ENCODE measurements at places on chromosomes 16 and 17.
A peak's percentile ranks its signal among the peaks of the same experiment; 100 is the strongest.

- no peak for DNase-seq
Observed at GRCh38 chr17:497241-498034, 144.8 kb upstream of the RPH3AL start.

DNA sequence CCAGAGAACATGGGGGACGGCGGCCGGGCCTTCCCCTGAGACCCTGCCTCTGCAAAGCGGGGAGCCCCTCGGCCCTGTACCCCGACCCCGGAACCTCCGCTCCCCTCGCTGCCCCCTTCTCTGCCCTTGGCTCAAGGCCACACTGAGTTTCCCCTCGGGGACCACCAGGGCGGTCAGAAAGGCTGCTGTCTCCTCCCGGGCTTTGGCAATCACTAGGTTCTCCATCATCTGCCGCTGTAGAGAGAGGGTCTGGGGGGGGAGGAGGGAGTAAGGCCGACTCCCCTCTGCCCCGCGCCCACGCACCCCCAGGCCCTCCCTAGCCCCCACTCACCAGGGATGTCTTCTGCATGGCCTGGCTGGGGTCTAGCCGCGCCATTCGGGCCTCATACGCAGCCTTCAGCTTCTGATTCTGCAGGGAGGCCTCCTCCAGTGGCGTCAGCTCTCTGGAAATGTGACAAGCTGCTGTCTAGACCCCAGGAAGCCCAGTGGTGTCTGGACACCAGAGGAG is 8.4 kb downstream of the VPS9D1 start:
- DNase-seq = peak; percentile 34

DNA sequence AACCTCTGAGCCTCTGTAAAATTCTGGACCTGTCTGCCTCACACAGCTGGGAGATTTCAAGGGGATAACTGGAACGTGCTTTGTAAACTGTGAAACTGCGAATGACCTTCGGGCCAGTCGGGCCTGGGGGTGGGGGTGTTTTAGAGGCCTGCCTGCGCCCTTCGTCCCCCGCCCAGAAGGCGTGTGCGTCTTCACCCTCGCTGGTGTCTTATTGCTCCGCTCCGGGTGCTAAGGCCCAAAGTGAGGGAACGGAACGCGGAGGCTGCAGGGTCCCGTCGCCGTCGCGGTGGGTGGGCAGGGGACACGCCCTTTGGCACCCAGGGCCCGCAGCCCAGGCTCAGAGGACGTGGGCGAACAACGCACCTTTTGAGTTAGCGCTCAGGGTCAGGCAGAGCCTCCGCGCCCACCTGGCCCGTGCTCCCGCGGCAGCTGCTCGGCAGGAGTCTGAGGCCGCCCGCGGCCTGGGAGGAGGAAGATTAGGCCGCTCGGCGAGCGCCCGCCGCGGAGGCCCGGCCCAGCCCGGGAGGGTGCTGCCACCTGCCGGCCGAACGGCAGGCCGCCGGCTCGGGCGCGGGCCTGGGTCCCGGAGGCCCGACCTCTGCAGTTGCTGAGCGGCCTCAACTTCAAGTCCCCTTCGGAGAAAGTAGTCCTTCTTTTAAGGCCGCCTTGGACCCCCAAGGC is 29.7 kb downstream of the DCAKD start:
- peak; percentile 87 for DNase-seq

GRCh38 chr17:78817123-78817522 is 23.5 kb downstream of the USP36 start:
- DNase-seq = no peak

DNA sequence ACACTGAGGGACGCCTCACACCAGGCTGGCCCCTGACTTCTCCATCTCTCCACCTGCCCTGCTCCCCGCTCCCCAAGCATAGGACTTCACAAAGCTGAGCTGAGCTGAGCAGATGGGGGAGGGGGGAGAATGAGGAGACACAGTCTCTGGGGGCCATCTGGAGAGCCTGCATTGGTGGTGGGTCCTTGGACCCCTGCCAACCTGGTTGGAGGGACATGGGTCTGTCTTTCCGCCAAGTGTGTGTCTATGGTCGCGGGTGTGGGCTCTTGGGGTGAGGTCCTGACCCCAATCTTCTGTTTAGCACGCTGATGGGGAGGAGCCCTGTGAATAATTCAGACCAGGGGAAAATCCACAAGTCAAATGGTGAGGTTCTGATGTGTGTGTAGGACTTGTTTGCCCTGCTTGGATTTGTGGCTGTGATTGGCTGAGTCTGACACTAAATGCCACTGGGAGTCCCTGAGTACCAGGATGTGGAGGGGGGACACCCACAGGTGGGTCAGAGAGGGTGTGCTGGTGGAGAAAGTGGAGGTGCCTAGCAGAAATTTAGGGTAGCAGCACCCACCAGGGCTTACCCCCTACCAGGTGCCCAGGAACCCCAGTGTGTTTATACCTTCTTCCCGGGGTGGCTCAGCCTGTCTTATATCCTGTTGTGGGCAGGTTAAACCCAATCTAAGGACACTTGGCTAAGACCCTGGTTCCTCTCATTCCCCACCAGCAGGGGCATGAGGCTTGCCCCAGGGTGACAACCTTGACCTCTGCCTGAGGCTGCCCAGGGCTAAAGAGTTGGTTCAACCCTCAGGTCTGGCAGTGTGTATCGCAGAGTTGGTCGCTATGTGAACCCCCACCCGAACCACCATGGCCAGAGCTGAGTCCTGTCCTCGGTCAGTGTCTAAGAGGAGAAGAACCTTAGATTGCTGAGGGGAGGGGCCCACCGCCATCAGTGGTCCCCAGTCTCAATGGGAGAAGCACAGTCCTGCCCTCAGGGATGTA is 2.1 kb downstream of the FMNL1 start:
- DNase-seq = no peak

DNA sequence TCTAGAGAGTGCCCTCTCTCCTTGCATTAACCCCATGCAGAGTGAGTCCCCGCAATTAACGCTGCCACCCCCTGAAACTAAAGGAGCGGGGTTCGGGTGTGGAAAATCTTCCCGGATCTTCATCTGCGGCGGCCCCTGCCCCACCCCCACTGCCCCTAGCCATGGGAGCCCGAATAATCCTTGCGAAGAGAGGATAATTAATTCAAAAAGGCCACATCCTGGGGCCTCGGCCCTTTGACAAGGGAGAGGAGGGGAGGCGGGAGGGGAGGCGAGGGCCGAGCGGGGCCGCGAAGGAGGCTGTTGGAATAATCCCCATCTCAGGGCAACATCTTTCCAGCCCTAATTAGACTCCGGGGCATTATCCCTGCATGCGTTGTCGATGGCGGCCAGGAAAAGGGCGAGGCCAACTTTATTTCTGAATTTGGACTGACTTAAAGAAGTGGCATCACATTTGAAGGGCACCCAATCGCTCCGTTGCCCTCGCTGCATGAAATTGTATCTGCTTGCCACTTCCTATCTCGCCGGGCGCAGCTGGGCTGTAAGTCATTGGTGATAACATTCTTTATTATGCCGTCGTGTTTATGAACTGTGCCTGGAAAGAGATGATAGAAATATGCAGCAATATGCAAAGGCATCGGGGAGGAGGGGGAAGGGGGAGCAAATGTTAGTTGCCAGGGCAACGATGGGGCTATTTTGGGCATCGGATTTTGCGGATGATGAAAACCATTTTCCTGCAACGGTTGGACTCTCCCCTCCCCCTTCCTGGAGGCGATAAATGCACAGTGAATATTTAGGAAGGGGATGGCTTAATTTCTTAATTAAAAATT is 387.1 kb upstream of the TNRC6C start:
- peak; percentile 93 for DNase-seq

DNA sequence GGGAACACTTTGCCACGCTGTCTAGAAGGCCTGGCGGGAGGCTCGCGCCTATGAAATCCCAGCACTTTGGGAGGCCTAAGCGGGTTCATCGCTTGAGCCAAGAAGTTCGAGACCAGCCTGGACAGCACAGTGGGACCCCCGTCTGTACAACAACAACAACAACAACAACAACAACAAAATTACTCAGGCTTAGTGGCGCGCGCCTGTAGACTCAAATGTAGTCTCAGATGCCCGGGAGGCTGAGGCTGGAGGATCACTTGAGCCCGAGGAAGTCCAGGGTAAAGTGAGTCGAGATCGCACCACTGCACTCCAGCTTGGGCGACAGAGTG is 297 bp upstream of the SLFN13 start:
- peak; percentile 29 for DNase-seq

DNA sequence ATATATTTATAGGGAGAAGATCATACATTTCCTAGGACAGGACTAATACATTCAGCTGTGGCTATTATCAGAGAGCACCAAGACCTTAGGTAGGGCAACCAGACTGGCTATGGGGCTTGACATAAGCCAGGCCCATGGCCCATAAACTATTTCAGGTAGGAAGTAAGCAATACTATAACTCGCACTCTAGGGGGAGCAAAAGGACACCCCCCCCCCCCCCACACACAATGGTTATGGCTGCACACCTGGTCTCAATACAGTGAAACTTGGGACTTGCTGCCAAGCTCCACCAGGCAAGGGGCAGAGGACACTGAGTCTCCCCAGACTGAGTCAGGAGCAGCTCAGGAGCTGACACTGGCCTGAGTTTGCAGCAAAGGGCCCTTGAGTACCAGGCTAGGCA is 348.9 kb upstream of the ASIC2 start:
- no peak for DNase-seq

GRCh38 chr17:76142039-76142584 is 1.1 kb upstream of the FOXJ1 start:
- peak; percentile 53 for DNase-seq

DNA sequence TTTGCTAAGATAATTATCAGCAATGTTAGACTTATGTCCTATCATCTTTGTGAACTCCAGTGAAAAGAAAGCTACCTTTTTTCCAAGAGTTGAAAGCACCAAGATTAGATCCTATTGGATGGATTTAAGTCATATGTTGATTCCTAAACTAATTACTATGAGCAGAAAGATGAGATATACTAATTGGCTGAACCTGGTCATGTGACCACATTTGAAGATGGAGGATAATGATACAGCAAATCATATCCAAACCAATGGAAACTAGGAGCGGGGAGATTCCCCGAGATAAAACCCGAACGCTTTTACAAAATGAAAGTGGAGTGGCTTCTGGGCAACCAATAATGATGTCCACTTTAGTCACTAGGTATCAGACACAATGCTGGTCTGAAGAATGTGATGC is 1060.2 kb upstream of the EEF2KMT start:
- DNase-seq = no peak

DNA sequence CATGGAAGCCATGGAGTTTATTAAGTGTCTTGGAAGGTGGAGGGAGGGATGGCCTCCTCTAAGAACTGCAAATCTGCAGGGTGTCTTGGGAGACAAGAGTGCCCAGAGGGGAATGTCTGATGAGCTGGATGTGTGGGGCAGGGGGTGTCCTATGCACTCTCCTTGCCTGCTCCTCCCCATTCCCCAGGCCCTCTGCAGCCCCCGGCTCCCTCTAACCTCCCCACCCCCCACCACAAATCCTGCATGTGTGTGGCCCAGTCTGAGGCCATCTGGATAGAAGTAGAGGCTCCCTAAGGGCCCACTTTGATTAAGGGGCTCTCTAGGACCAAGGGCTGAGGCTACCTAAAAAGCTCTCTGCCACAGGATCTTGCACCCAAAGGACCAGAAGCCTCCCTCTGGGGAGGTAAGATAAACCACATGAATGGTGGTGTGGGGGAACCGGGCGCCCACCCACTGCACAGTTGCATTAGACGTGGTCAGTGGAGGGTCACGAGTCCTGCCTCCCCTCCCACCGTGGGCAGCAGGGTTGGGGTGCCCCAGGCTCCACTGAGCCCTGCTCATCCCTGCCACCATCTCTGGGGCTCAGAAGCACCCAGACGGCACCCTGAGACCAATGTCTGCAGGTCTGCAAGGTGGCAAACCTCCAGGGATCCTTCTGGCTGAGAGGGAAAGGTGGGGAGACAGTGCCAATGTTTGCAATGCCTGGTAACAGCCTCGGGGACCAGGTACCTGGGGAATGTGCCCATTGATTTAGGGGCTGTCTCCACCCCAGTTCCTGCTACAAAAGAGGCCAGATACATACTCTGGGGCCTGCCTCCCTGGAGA is 618 bp downstream of the AANAT start:
- no peak for DNase-seq

GRCh38 chr17:48374650-48375230 is 55.3 kb downstream of the SKAP1 start:
- peak; percentile 74 for DNase-seq

DNA sequence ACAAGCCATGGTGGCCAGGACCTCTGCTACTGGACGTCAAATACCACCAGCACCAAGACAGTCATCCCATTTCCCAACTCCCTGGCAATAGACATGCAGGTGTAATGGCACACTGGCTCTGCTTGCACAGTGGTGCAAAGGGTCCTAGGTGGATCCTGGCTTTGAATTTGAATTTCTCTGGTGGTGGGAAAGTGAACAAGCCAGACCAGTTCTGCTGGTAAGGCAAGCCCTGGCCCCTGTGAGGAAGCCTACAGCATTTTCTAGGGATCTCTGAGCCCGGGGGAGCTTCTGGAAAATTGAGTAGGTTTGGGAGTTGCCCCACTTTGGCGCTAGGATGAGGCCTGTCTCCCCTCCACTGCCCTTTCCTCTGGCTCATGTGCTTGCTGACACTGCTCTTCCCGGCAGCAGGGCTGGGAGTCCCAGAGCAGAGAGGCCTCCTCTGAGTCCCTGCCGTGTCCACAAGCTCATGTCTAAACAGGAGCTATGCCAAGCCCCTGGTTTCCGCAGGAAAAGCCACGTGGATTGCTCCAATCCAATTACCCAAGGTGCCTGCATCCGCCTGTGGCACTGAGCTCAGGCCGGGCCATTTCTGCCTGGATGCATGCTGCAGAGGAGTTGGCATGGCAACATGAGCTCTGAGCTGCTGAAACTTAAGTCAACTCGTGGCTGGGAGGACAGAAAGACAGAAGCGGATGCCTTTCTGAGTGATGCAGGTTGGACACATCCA is 67.0 kb downstream of the PRMT7 start:
- DNase-seq = peak; percentile 46

DNA sequence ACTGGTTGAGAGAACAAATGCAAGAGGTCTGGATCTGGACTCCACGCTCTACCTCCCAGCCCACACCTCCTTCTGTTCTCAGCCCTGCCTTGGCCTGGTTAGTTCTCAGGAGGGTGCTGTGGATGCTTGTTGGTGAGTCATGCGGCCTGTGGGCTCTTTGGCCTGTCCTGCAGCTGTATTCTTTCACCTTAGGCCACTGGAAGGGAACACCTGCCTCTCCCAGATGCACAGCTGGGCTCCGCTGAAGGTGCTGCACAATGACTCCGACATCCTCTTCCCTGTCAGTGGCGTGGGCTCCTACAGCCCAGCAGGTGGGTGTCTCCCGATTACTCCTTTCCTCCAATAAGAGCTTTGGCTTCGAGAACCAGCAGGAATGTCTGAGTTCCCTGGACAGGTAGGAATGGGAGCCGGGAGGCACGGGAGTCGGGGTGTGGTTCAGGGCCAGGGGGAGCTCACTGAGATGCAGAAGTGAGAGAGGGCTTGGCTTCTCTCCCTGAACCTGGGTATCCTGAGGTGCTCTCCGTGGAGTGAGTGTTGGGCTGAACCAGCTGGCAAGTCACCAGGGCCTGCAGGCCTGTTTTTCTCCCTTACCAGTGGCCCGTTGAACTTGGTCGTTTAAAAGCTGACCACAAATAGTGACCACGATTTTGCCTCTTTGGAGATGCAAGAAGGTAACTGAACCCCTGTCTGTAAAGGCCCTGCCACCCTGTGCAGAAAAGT is 85.0 kb downstream of the SNX29 start:
- DNase-seq = no peak

GRCh38 chr16:82037666-82038065 is 2.6 kb downstream of the HSD17B2 start:
- DNase-seq = no peak

- peak; percentile 13 for DNase-seq
Observed at GRCh38 chr17:66310528-66311148, 8.2 kb downstream of the PRKCA start.

Measured in neural progenitor cell (in vitro differentiated cells).